ENCODE measurements at places on chromosomes 16 and 17. TPM values are rescaled to one million over a fixed set of nuclear protein-coding genes. Genes with fewer than 3 reads are reported as not detected.

GRCh38 chr16:29871822-29872546, 9.0 kb upstream of the CDIPT start:
- no peak for DNase-seq

- no peak for DNase-seq
These were observed 14.0 kb downstream of the ABCC1 start for GRCh38 chr16:15963307-15963910.

GRCh38 chr17:47265983-47266541, 12.4 kb downstream of the ITGB3 start:
- DNase-seq, result peak; percentile 71

DNA sequence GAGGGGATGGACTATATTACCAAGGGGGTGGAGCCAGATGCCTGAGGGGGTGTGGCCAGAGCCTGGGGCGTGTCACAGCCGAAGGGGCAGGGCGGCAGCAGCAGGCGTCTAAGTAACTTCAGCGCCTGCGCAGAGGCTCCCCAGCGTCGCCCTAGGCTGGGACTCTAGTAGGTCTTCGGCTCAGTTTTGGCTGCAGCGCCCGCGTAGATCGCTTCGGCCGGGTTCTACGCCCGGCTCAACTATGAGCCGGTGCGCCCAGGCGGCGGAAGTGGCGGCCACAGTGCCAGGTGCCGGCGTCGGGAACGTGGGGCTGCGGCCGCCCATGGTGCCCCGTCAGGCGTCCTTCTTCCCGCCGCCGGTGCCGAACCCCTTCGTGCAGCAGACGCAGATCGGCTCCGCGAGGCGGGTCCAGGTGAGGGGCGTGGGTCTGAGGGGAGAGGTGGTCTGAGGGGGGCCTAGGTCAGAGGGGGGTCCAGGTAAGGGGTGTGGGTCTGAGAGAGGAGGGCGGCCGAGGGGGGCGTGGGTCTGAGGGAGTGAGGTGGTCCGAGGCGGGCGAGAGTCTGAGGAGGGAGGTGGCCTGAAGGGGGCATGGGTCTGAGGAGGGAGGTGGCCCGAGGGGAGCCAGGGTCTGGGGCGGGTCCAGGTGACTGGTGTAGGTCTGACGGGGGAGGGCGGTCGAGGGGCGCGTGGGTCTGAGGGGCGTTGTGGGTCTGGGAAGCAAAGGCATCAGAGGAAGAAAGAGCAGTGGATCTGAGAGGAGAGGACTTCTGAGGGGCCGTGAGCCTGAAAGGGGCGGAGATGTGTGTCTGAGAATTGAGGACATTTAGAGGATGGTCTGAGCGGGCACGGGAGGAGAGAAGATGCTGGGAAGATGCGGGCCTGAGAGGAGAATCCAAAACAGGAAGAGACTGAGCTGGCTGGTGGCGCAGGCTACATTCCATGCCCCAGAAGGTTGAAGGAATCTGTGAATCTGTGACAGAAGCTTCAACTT, at the start of gene LPCAT2:
Gene LPCAT2 (plus strand): TSS at position 132 of the 991 bp plus-strand sequence. CDS start 110 bp downstream, at position 242.
- peak; percentile 94 for DNase-seq

DNA sequence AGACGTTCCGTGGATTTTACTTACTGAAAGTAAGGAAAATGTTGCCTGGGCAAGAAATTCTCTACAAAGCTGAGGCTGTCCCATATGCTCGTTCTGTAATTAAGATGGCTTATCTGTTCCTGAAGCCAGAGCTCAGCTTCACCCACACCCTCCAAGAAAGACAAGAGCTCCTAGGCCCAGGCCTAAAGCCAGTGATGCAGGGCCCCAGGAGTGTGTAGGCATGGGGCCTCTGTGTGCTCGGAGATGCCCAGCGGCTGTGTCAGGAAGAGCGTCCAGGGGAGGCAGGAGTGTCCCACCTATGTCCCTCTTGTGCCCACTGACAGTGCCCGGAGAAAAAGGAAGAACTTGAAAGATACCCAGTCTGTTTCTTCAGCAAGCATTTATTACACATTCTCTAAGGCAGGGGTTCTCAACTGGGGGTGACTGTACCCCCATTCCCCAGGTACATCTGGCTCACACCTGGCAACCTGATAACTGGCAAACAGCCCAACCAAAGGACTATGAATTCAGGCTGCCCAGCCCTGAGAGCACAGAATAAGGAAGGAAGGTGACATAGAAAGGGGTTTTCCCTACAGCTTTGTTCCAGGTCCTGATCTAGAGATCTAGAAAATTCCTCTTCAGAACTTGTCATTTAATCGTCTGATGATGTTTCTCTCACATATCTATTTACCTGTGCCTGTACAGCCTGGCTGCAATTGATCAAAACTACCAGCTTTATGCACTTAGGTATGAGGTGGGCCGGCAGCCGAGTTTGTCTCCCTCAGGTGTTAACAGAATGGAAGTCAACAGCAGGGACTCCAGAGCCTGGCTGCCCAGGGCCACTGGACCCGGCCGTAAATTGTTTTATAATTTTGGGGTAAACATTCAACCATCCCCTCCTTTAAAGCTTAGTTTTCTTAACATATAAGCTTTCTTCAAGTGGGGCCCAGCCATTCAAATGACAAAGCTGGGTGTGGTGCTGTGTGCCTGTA, 12.0 kb downstream of the SNN start:
- no peak for DNase-seq

GRCh38 chr17:44589316-44590071, 32.2 kb downstream of the FZD2 start:
- DNase-seq, result no peak

DNA sequence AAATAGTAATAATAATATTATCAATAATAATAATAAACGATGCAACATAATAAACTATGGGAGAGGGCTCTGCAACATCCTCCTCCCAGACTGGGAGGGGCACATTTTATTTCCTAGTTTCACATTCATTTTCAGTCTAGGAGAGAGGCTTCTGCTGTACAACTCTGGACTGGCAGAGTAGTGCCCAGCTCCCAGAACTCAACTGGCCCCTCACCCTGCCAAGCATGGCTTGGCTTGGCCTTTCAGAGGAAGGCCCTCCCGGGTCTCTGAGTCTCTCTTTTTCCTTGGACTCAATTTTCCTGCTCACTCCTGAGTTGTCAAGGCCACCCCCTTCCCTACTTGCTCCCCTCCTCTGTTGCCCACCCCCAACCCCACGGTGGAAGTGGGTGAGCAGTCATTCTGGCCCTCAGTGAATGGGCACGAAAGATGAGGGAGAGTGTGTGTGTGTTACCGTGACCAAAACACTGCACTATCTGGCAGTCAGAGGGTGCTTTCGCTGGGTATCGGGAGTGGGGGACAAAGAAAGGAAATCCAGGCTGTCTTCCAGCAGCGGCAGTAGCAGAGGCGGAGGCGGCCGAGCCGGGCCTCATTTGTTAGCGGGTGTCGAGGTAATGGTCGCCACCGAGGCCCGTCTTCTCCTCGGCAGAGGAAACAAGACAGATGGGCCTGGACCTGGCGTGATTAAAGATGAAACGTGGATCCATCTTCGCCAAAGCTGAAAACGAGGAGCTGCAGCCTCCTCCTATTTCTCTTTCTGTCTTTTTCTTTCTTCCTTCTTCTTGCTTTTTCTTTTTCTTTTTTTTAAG, 2.3 kb downstream of the HOXB4 start:
- DNase-seq, result peak; percentile 41

- no peak for DNase-seq
These were observed 567 bp upstream of the MT3 start for GRCh38 chr16:56588781-56589140.

DNA sequence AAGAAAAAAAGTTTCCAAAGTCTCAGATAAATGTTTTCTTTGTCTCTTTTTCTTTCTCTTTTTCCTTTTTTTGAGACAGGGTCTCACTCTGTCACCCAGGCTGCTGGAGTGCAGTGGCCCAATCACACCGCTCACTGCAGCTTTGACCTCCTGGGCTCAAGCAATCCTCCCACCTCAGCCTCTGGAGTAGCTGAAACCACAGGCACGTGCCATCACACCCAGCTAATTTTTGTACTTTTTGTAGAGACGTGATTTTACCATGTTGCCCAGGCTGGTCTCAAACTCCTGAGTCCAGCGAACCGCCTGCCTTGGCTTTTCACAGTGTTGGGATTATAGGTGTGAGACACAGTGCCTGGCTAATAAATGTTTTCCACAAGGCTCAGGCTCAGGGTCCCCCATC, 53.3 kb upstream of the KSR1 start:
- DNase-seq, result no peak

GRCh38 chr16:77683397-77684180, 38.7 kb upstream of the NUDT7 start:
- DNase-seq, result no peak

DNA sequence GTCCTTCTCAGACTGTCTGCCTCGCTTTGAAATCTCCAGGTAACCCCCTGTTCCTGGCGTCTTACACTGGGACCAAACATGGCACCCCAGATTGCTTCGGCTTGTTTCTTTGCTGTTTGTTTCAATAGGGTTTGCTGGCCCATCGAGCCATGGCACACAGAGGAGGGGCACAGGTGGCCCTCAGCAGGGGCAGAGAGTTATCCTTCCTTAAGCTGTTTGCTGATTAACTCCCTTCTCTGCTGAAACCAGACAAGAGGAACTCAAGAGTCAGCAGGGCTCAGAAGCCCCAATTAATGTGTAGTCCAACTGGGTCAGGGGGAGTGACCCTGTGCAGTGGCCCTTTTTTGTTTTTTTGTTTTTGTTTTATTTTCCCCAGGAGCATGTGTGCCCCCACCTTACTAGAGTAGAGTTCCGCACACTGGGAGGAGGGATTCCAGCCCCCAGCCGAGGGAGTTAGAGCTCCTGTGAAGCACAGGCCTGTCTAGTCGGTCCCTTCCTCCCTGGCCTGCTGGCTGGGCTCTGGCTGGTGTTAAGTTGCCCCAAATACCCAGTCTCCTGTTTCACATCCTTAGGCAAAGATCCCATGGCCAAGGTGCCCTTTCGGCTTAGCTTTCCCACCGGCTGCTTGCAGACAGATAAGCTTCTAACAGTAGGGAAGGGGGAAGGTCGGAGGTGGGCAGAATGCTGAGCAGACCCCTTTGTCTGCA, 39.3 kb downstream of the YPEL2 start:
- no peak for DNase-seq

GRCh38 chr17:79322211-79323123, 247.8 kb downstream of the ENGASE start:
- DNase-seq, result no peak

DNA sequence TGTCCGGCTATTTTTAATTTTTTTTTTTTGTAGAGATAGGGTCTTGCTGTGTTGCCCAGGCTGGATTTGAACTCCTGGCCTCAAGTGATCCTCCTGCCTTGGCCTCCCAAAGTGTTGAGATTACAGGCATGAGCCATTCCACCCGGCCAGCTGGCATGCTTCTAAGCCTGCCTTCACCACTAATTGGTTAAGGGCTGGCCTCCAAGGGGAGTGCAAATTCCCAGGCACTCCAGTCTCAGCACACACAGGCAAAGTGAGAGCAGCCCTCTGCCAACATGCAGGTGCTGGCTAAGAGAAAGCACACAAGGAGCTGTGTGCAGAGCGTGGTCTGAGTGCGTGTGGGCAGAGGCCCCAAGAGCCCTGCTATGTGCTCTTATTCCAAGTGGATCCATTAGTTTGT, 149.8 kb upstream of the HS3ST2 start:
- DNase-seq, result no peak

DNA sequence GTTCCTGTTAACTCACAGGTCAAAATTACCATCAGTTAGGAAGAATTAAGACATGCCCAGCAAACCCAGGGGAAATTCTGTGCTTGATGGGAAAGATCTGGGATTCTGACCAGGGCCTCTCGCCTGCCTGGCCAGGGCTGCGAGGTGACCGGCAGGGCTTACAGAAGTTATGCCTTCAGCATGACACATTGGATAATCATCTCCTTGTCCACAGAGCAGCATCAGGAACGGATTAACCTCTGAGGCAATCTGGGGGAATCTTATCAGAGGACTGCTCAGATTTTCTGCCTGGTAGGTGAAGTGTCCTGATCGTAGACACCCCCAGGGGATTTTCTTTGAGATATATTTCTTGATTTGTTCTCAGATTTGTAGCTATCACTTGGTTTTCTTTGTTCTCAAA, 172.5 kb downstream of the HS3ST3A1 start:
- DNase-seq, result no peak

The OR4D1 gene
- not detected for total RNA-seq

The TBC1D3 gene
- not detected for total RNA-seq

The EVPLL gene
- total RNA-seq, result not detected

The PRAC1 gene
- not detected for total RNA-seq

The CX3CL1 gene
- 3.3 TPM for total RNA-seq

The TBC1D28 gene
- not detected for total RNA-seq

The HNF1B gene
- 0.34 TPM for total RNA-seq

The OSGIN1 gene
- total RNA-seq, result 0.68 TPM

The ABCA10 gene
- 0.88 TPM for total RNA-seq

The FNDC8 gene
- not detected for total RNA-seq

The RTN4RL1 gene
- 0.60 TPM for total RNA-seq

The CIBAR2 gene
- total RNA-seq, result not detected

All from dermis blood vessel endothelial cell (primary cell).